Substantia nigra (tissue), 51 donors: ENCODE measurements at places on chromosomes 1 and 21.
A peak's percentile ranks its signal among the peaks of the same experiment; 100 is the strongest.

DNA sequence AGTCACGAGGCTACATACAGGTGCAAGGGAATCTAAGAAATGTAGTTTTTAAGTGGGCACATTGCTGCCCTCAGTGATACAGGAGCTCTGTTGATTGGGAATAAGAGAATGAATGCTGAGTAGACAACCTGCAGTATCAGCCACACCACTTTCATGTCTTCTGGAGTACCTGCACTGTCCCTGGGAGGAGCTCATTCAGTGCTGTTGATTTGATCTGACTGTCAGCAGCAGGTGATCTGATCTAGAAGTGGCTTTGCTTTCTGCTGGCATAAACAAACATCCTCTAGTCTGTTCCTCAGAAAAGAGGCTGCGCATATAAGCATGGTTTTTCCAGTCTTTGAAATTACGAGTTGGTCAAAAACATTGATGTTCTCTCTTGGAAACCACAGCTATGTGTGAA is 35.5 kb upstream of the LRRC52 start:
- no peak for DNase-seq

GRCh38 chr1:61184040-61184713 is 101.8 kb downstream of the NFIA start:
- DNase-seq = peak; percentile 88

- peak; percentile 36 for DNase-seq
These were observed 2.8 kb upstream of the STMN1 start for GRCh38 chr1:25909040-25909439.

DNA sequence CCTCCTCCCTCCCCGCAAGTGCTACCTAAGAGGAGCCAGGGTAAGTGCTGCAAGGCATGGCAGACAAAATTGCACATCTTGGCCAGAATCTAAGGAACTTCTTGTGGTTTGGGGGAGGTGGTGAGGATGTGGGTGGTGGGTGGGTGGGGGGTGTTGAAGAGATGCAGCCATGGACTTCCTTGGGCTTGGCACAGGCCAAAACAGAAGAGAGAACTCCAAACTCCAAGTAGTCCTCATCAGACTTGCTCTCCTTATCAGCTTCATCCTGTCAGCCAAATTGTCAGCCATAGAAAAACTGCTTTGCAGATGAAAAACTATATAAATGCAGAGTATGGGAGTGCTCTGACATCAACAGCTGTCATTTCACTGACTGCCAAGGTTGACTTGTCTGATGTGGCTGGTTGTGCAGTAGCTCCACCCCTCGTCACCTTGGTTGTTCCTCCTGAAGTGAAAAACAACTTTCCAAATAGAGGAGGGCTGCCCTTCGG is 7.1 kb downstream of the AMIGO1 start:
- DNase-seq = no peak

- no peak for DNase-seq
These were observed 23.7 kb downstream of the NKAIN1 start for GRCh38 chr1:31216016-31216415.

DNA sequence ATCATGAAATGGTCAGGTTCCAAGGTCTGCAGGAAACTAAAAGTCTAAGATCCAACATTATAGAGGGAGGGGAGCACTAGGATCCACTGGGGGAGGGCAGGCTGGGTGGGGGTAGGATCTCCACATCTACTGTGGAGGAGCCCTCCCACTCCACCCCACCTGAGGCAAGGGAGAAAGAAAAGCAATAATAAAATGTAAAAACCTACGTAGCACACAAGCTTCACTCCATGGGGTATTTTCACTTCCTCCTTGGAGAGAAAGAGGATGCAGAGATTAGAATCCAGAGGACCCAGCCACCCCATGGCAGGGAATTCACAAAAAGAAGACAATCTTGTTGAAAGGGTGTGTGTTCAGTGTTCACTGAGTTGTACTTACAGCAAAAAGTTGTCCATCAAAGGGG is 14.4 kb downstream of the SPOCD1 start:
- DNase-seq = no peak

DNA sequence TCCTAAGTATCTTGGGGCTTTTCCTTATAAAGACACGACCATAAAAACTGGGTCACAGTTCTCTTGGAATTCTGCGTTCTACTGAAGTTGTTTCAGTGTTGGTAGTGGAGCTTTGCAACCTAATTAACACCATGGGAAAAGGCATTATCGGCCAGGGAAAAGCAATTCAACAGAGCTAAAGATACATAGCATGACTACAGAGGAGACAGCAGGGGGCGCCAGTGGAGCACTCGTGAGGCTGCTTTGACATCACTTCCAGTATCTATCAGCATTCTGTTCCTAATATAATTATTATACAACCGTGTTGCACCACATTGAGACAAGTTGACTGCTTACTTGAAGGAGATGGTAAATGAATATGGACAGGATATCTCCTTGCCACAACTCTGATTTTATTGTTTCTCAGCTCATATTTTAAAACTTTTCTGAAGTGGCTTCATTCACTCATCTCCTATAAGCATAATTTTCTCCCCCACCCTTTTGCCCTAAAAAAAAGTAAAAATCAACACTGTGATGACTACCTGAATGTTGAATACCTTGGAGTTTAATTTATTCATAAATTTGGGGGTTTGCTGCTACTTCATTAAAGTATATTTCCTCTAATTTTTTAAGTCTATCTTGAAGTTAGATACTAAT is 39.4 kb downstream of the ZP4 start:
- peak; percentile 29 for DNase-seq

- DNase-seq = no peak
These were observed 1.5 kb upstream of the RUNX1 start for GRCh38 chr21:35050348-35051286.

DNA sequence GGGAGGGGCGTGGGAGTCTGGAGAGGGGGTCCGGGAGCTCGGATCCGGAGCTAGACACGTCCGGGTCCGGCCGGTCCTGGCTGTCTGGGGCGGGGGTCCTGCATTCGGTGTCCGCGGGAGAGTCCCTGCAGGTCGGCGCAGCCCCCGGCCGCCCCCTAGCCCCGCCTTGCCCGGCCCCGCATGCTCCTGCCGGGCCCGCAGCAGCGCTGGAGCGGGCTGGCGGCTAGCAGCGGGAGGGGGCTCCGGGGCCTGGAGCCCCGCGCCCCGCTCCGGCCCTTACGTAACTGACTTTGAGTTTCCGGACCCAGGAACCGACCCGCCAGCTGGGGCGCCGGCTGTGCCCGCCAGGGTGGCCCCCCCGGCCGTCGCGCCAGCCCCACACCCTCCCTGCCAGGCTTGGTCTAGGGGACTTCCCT is 26.9 kb upstream of the EPB41 start:
- peak; percentile 28 for DNase-seq

DNA sequence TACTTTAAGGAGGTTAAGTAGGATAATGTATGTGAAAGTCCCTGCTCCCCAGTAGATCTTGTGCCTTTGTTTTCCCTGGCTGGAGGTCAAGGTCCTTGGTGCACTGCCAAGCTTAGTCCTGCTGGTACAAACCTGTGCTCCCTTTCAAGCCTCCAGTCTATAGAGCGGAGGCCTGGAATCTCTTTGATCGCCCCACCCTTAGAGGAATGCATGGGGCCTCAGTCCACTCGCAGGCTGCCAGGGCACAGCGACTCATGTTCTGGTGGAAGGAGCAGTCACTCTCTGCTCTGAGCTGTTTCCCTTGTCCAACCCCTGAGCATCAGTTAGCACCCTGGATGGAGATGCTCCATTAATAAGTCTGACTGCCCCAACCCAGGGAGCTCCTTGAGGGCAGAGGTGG is 121.8 kb downstream of the HMGB4 start:
- DNase-seq = no peak

- DNase-seq = no peak
These were observed 2.2 kb downstream of the NR0B2 start for GRCh38 chr1:26911399-26912146.

GRCh38 chr1:179702946-179703539 is 40.0 kb upstream of the FAM163A start:
- DNase-seq = no peak
